GOT3 (cell line): ENCODE measurements at places on chromosomes 5 and 9.

GRCh38 chr5:129271308-129271707 is 176.8 kb downstream of the ISOC1 start:
- DNase-seq, result no peak

GRCh38 chr9:128862401-128862851 is 19.3 kb downstream of the KYAT1 start:
- DNase-seq, result no peak

DNA sequence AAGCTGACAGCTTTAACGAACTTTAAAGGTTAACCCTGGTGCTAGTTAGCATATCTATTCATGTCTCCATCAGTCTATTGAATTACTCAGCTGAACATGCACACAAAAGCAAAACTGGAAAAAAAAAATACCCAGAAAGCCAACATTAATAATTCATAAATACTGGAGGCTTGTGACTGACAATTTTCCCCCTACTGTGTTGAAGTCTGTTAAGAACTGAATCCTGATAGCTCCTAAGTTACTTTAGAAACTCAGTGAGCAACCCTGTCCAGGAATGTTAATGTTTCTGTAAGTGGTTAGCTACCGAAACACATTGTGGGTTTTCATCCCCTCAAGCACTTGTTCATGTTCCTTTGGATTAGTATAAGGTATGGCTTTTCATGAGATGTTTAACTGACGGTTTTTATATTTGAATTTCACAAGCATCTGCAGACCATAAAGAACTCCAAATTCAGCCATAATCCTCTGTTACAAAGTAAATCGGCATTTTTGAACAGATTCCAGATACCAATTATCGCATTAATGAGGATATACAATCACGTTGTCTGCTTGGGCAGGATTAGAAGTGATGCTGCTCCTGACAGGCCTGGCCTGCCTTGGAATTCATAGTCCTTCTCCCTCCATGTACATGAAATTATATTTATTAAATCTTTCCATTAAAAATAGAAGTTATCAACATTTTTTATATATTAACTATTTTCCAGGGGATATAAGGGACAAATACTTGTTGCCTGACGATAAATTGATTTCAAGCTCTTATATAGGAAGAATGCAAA is 331.2 kb downstream of the TLE4 start:
- no peak for DNase-seq

- DNase-seq, result no peak
Measured at GRCh38 chr9:98164912-98165311, 27.5 kb downstream of the CORO2A start.

GRCh38 chr9:135262248-135262647 is 174.8 kb downstream of the OLFM1 start:
- no peak for DNase-seq

- no peak for DNase-seq
Measured at GRCh38 chr5:89596821-89597220, 713.8 kb upstream of the MEF2C start.

DNA sequence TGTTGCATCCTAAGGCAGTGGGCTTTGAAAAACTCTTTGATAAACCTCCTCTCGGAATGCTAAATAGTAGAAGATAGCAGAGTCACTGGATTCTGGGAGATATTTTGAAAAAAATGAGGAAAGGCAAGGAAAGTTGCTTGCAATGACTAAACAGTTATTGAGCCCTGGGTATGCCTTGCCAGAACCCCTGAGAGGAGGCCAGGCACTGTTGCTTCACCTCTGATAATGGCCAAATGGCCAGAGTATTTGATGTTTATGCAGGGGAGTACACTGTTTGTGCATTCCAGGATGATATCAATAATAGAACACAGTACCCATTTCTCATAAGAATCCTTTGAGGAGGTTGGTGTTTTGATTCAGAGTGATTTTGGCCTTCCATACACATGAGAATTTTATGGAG is 935.1 kb upstream of the WWC1 start:
- no peak for DNase-seq

DNA sequence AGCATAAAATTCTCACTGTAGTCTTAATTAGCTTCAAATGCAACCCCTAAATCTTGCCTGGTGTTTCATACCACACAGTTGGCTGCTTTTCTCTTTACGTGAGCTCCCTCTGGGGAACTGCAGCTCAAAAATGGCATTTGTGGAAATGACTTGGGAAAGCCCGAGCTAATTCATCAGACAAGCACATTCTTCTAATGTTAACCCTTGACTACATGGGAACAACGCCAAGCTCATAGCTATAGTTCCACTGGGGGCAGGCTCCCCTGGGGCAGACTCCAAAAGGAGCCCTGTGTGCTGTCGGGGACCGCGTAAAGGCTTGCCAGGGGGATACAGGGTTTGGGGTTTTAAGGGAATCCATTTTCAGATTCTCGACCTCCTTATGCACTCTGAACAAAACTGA is 301.4 kb upstream of the DAP start:
- DNase-seq, result no peak

- DNase-seq, result no peak
Measured at GRCh38 chr5:17991775-17992174, 357.5 kb downstream of the TAF11L14 start.

GRCh38 chr9:131252120-131252519 is 24.2 kb downstream of the FAM78A start:
- DNase-seq, result no peak

DNA sequence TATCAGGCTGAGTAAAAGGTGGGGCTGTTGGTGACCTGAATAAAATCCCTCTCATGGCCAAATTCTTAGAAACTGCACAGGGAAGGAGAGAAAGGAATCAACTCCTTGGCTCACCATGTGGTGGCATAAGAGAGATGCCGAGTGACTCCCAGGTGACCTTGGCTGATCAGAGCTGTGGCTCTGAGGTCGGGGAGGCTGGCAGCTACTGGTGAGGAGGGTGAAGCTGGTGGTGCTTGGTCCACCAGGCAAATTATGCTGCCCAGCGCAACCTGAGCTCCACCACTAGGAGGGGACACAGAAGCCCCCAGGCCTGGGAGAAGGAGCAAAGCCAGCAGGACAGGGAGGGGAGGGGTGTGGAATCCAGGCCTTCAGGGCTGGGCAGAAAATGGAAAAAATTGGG is 111.2 kb upstream of the IL12B start:
- no peak for DNase-seq

GRCh38 chr9:134371731-134372130 is 45.5 kb downstream of the RXRA start:
- DNase-seq, result no peak

DNA sequence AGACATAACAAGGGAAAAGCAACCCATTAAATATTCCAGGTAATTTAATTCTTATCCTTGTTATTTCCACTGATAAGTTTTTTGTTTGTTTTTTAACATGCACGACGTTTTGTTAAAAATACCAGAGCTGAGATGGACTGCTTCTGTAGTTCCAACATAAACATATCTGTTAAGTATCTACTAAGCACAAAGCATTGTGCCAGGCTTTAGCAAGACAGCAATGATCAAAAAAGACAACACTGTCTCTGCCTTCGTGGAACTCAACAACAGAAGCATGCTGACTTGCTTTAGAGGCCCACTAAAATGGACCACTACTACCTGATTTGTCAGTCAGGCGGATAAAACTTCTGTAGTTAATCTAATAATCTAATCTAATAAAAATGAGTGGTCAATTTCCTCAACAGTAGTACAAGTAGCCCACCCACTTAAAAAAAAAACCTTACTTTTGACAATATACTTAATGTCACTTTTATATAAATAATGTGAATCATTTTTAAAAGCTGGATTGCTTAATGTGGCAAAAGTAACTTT is 3.1 kb downstream of the RAB14 start:
- DNase-seq, result no peak

GRCh38 chr5:82057051-82057450 is 85.2 kb downstream of the ATG10 start:
- no peak for DNase-seq
